ENCODE measurements at places on chromosomes 2 and 18. TPM values are rescaled to one million over a fixed set of nuclear protein-coding genes. Genes with fewer than 3 reads are reported as not detected.

DNA sequence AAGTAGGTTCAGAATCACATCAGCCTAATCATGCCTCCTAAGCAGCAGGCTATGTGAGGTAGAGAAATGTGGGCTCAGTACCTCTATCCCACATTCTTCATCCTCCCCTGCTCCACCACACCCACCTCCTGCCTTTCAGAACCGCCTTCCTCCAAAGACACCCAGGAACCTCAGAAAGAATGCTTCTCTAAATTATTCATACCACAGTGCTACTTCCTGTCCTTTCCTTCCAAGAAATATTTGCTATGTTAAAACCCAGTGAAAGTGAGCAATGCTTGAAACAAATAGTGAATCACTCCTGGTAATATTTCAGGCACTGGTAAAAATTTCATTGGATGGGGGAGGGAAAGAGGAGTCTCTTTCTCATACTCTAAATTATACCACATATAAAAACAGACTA is 24.0 kb upstream of the CREB1 start:
- no peak for DNase-seq

DNA sequence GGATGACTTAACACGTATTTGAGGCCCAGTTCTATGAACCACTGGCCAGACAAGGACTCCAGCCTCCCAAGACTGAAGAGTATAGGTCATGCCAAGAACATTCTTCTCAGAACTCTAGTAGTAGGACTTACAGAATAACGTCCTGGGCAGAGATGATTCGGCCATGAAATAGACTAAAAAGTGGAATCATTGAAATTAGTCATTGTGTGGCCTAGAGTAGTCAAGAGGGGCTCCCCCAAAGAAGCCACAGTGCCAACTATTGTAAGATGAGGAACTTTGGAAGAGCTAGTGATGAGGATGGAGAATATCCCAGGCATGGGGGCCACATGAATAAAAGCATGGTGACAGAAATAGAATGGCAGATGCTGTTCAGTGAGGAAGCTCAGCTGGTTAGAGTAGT is 101.1 kb downstream of the TRIB2 start:
- no peak for DNase-seq

TMEM182 gene
- 3.8 TPM for total RNA-seq

ALPI gene
- total RNA-seq: not detected

Data from CD8-positive, alpha-beta memory T cell (primary cell).